ENCODE measurements at places on chromosomes 13 and 19.

DNA sequence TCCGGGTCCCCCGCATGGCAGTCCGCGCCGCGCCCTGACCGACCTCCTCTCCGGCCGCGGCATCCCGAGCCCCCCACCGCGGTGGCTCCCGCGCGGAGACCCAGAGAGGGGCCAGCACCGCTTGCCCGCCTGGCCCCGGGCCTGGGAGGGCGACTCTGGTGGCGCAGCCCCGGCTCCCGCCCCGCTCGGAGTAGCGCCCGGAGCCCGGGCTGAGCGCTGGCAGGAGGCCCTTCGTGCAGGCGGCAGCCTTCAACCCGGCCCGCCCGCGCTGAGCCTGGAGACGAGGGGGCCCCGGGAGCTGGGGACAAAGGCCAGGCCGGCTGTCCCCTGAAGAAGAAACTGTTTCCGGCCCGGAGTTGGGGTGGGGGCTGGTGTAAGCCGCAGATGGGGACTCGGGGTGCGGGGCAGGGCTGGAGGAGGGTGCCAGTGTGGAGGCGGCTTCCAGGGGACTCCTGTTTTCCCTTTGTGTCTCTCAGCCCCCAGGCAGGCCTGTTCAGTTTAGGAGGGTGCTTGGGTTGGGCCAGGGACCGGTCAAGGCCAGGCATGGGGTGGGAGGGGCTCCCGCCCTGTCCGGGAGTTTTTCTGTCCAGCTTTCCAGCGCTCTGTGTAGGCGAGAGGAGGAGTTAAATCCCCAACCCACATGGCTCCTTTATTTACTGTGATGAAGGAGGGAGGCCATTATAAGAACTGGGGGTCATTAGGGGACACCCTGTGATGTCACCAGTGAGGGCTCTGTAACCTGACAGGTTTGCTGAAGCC lies 935 bp downstream of the LRP3 start:
- no peak for DNase-seq

DNA sequence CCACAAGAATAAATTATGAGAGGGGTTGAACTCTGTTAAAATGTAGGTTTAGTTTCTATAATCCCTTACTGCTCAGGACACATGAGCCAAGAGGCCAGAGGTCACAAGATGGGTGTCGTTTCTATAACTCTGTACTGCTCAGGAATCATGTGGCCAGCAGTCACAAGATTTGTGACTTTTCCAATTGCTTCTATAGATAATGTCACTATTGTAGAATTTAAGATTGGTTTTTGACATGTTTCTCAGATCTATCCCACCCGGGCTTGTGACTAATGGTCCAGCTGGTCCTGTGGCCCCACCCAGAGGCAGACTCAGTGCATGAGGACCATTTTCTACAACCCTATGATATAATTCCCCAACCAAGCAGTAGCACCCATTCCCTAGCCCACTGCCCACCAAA lies 662.0 kb upstream of the KLF12 start:
- DNase-seq = no peak

DNA sequence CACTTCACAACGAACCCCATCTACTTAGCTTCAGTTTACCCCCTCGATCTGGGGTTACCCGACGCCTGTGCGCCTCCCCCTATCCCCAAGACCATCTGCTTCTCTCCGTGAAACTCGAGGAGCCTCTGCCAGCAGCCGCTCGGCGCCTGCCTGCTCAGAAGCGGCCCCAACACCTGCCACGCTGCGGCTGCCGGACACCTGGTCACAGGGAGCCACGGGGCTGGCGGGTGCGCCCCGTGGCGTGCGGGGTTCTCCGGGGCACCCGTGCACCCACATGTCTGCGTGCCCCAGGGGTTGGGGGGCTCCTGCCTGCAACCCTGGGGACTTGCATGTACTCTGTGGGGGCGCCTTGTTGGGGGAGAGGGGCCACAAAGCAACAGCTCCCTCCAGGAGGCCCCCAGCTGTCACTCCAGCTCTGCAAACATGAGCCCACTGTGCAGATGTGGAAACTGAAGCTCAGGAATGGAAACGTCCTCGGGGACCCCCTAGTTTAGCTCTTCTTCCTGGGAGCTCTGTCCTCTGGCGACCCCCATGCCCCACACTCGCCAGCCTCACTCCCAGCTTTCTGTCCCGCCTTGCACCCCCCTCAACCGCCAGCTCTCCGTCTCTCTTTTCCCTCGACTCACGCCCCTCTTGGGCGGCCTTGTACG lies 7.0 kb upstream of the SEMA6B start:
- no peak for DNase-seq

- DNase-seq = no peak
These were observed 275.5 kb downstream of the ENOX1 start for GRCh38 chr13:43510956-43511901.

DNA sequence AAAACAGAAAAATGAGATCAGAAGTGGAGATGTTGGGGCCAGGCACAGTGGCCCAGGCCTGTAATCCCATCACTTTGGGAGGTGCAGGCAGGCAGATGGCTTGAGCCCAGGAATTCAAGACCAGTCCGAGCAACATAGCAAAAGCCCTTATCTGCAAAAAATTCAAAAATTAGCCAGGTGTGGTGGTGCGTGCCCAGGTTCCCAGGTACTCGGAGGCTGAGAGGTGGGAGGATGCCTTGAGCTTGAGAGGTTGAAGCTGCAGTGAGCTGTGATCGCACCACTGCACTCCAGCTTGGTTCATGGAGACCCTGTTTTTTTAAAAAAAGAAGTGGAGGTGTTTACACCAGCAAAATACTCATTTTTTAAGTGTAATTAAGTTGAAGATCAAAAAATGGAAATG lies 6.6 kb upstream of the ZFP36 start:
- no peak for DNase-seq
